ENCODE measurements at places on chromosomes 6 and 20.

DNA sequence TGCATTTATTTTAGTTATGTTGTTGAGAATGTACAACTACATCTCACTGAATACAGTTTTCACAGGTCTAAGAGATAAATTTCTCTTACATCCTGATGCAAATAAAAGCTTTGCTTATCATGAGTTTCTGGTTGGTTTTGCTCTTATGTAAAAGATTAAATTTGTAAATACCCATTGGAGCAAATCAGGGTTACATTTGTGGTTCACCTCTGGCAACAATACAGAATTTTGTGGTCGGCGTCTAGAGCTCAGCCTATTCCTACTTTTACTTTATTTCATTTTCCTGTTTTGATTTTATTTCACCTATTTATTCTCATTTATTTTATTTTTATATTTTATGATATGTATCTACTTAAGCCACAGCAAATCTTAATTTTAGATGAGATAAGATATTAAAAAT, 271.9 kb upstream of the MARCKS start:
- no peak for DNase-seq

DNA sequence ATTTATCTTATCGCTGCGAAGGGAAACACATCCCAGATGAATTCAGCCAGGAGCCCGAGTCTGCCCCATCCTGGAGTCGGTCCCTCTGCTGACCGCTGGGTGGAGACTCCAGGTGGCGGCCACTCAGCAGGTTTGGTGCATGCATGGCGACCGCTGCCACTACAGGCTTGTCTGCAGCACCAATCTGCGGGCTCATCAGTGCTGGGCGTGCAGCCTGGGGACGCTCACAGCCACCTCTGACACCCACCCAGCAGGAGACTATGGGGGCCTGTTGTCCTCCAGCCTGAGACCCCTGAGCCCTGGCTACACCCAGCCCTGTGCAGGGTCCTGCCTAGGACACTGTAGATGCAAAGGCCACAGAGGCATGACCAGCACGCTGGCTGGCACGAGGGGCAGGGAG, 40.5 kb upstream of the GATA5 start:
- no peak for DNase-seq

DNA sequence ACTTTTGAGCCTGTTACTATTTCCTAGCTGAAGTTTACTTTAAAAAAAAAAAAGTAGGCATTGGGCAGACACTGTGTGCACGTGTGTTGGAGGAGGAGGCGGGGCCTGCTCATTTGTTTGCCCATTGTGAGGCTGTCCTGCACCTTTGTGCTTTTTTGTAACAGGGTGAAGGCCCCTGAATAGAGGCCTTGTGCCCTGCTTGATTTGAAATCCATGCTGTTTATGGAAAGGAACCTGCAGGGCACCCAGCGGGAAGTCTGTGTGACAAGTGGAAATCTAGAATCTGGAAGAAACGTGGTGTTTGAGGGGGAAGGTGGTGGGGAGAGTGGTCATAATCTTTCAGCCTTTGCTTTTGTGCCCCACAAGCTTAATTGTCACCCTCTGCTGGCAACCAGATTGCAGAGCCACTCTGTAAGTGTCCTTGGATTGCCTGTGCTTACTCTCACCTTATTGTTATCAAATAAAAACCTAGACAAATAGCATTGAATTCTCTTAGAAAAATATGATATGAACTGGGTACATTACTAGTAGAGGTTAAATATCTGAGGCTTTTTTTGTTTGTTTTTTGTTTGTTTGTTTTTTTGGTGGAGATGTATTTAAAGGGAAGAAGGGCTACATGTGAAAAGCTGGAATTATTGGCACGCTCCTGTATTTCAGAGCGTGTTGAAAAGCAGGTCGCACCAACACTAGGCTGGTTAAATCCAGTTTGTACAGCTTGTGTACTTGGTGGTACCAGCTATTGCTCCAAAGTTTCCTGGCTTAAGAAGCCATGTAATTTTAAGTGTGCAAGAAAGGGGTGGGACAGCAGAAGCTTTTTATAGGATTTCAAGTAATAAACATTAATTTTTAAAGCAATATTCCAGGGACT, 156.3 kb downstream of the ARID1B start:
- no peak for DNase-seq

GRCh38 chr20:1373036-1373435, 19.8 kb downstream of the FKBP1A start:
- DNase-seq: no peak

- DNase-seq: no peak
These were observed 2.6 kb upstream of the ADGB start for GRCh38 chr6:146595972-146596731.

DNA sequence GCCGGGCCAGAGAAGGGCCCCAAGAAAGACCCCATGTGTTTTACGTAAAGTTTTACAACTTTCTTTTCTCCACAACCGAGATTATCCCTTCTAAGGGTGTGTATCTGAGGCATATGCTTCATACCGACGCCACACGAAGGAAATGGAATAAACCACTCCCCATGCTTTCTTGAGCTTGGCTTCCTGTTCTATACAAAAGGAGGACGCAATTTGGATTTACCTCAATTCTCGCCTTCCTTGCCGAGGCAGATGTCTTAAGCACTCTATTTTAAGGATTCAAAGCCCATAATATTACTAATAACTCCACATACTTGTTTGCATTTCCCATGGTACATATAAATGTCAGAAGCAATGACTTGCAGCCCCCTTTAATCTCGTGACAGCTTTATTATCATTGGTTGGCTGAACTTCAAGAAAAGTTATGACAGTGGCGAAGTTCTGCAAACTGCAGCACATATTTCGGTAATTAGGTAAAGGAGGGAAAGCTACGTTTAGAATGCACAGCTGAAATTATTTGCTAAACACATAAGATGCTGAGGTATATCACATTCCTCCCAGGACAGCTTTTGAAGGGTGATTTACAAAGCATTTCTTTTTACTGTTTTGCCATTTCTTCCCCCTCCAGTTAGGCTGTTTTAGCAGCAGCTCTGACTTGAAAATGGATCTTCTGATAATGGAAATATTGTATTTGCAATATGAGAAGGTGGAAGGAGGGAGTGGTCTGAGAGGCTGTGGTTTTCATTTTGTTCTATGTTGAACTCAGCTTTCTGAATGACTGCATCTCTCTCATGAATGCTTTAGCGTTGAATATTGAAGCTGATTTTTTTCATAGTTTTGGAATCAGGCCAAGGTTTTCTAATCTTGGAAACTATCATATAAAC, 330.5 kb downstream of the EPHA7 start:
- DNase-seq: no peak

- no peak for DNase-seq
These were observed 15.7 kb downstream of the TMEM181 start for GRCh38 chr6:158575550-158575949.

DNA sequence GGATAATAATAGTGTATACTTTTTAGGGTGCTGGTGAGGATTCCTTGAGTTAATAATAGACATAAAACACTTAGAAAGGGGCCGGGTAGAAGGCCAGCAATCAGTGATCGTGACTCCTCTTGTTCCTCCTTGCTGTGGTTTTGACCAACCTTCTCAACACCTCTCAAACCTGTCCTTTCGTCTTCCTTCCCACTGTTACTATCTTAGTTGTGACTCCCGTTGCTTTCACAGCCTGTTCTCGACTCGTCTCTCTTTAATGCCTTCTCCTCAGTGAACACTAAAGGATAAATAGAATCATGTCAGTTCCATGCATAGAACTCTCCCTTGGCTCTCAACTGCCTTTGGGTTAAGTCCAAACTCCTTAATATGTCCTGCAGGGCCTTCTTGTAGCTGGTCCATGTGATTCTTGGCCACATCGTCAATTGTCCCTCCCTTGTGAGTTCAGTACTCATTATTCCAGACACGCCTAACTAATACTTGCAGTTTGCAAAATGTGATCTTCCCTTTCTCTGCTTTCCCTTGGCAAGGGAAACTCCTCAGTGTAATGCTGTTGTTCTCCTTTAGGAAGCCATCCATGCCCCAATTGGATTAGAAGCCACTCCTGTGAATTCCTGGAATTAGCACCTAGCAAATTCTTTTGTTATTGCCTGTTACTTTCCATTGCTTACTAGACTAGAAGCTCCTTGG, 164.9 kb downstream of the UTRN start:
- no peak for DNase-seq

DNA sequence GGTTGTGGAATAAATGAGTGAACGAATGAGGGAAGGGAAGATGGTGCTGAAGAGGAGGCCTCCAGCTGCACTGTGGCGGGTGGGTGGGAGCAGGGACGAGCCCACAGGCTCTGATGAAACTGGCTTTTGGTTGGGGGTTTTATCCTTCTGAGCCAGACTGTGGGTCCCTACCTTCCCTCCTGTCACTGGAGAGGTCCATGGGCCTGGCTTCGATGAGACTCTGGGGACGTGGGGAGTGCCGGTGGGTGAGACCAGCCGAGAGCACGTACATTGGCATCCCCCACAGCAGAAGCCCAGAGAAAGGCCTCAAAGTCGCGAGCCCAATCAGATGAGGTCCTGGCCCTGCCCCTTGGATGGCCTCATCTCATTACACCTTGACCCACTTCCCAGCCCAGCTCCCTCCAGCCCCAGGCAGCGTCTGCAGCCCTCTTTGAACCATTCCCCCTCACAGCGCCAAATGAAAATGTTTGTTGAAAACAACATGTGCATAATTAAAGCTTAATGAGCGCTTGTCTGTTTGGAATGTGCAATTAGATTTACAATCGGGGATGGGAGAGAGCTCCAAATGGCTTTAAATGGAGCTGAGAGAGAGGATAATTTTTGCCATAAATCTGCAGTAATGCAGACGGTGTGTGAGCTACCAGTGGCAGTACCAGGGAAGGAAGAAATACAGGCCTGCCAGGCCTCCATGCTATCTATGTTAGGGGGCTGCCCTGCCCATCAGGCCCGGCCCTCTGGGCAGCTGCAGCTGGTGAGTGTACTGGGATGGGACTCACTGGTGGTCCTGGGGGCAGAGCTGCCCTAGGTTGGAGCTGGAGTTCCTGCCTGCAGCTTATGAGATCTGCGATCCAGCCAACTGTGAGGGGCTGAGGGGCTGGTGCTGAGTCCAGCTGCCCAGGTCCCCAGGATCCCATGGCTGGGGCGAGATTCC, 47.2 kb downstream of the TOX2 start:
- DNase-seq: no peak

Data from hematopoietic multipotent progenitor cell treated with erythropoietin and hydrocortisone succinate and interleukin-3 and kit ligand, for 17 days (in vitro differentiated cells).